ENCODE measurements at places on chromosomes 6 and 20. TPM values are rescaled to one million over a fixed set of nuclear protein-coding genes. Genes with fewer than 3 reads are reported as not detected.

TP53TG5 gene
- not detected for total RNA-seq

TXLNB gene
- 1.1 TPM for total RNA-seq

ZSCAN23 gene
- total RNA-seq: 2.5 TPM

AVP gene
- not detected for total RNA-seq

ZCCHC3 gene
- 10.6 TPM for total RNA-seq

MUC21 gene
- not detected for total RNA-seq

ZNF391 gene
- total RNA-seq: 5.7 TPM

LPIN3 gene
- total RNA-seq: 11.5 TPM

TRAPPC3L gene
- total RNA-seq: 0.11 TPM

HLA-F gene
- 16.4 TPM for total RNA-seq

OR12D3 gene
- total RNA-seq: not detected

BPIFB4 gene
- not detected for total RNA-seq

C20orf141 gene
- not detected for total RNA-seq

HLA-DOB gene
- total RNA-seq: 0.32 TPM

DNAH8 gene
- total RNA-seq: under 0.01 TPM

AK9 gene
- total RNA-seq: 5.6 TPM

TGM2 gene
- 60.4 TPM for total RNA-seq

CEBPB gene
- total RNA-seq: 54.5 TPM

MEI4 gene
- total RNA-seq: under 0.01 TPM

ALDH8A1 gene
- total RNA-seq: 0.43 TPM

GPLD1 gene
- total RNA-seq: 2.2 TPM

TFAP2A gene
- 0.39 TPM for total RNA-seq

NOP56 gene
- total RNA-seq: 66.6 TPM

RIPK1 gene
- 26.9 TPM for total RNA-seq

CEP250 gene
- 24.0 TPM for total RNA-seq

MAP7 gene
- 1.4 TPM for total RNA-seq

ABHD16B gene
- total RNA-seq: not detected

RNASET2 gene
- total RNA-seq: 70.5 TPM

GNMT gene
- total RNA-seq: not detected

PTPRT gene
- not detected for total RNA-seq

GPSM3 gene
- 1.0 TPM for total RNA-seq

OPRL1 gene
- 0.52 TPM for total RNA-seq

EFCAB8 gene
- 0.22 TPM for total RNA-seq

CNBD2 gene
- total RNA-seq: 2.8 TPM

CTCFL gene
- total RNA-seq: not detected

ASIP gene
- total RNA-seq: not detected

TSBP1 gene
- total RNA-seq: not detected

SYCP2 gene
- 2.7 TPM for total RNA-seq

ZNF165 gene
- total RNA-seq: 0.97 TPM

RGS17 gene
- 1.1 TPM for total RNA-seq

PDYN gene
- not detected for total RNA-seq

RAET1G gene
- total RNA-seq: 9.4 TPM
